Skeletal muscle cell (primary cell): ENCODE measurements at places on chromosomes 6 and 20.

DNA sequence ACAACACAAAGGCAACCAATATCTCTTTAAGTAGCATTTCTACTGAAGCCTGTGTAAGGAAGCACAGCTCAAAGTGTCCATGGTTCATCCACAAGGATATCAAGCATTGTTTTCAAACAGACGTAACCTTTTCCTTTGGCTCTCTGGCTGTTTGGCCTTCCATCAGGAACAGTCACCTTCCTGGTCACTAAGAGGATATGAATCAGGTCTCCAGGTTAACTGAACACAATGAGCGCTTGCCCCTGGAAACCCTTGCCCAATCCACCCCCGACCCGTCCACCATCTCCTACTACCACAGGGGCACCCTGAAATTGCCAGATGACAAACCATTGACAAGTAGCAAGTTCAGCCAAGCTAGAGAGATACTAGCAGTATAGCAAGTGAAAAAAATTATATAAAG lies 114.4 kb upstream of the COL21A1 start:
- no peak for DNase-seq

- DNase-seq = peak; percentile 40
These were observed 142.5 kb upstream of the FERMT1 start for GRCh38 chr20:6265204-6265904.

GRCh38 chr6:167000759-167001158 lies 1.6 kb downstream of the CEP43 start:
- DNase-seq = no peak

DNA sequence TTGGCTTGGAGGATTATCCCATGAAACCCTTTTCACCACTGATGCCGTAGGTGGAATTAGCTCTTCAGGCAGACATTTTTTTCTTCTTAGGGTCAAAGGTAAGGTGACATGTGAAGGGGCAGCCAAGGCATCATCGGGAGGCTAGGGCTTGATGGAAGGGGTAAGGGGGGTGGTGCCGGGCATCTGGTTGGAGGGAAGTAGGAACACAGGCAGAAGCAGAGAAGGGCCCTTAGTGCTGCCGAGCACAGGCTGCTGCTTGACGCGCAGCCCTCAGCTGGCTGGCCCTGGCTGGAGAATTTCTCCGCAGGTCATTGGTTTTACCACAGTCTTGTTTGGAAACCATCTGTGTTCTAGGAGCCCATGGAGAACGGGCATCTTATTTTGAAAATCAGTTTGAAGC lies 54.7 kb downstream of the TRAF3IP2 start:
- DNase-seq = no peak

GRCh38 chr6:167717455-167717854 lies 109.3 kb upstream of the AFDN start:
- DNase-seq = no peak

- no peak for DNase-seq
These were observed 142.9 kb upstream of the RNF217 start for GRCh38 chr6:124819346-124819745.

- DNase-seq = no peak
These were observed 5.0 kb upstream of the DSE start for GRCh38 chr6:116365743-116366142.

DNA sequence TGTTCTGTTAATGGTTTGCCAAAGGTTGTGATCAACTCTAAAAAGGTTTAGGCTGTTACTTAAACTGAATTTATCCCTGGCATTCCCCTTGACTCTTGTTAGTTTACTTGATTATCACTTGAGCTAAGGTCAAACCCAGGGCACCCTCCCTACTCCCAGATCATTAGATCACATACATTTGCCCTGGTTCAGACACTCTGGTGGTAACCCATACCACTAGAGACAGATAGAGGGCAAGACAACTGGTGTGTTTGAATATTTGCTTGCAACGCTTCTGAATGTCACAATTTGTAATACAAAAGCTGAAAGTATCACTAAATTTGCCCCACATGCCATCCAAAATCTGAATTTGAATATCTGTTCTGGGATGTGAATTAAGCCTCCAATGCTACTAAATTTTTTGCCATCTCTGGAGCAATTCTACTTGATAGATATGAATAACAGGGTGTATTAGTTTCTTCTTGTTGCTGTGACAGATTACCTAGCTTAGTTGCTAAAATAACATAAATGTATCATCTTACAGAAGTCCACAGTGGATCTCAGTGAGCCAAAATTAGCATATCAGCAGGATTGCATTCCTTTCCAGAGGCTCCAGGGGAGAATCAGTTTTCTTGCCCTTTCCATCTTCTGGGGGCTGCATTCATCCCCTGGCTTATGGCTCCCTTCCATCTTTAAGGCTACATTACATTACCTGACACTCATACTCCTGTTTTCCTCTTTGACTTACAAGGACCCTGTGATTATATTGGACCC lies 45.4 kb downstream of the FIG4 start:
- DNase-seq = no peak

DNA sequence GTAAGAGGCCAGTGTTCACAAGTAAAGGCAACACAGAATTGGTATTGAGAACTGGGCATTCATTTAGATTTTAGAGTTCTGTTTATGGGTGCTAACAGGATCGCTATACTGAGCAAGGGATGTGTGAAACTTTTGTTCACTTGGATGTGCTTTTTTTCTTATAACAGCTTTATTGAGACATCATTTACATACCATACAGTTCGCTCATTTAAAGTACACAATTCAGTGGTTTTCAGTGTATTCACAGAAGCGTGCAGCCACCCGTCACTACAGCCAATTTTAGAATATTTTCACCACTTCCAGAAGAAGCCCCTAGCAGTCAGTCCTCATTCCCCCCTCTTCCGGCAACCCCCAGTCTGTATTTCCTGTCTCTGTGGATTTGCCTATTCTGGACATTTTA lies 48.7 kb downstream of the GFRA4 start:
- no peak for DNase-seq

DNA sequence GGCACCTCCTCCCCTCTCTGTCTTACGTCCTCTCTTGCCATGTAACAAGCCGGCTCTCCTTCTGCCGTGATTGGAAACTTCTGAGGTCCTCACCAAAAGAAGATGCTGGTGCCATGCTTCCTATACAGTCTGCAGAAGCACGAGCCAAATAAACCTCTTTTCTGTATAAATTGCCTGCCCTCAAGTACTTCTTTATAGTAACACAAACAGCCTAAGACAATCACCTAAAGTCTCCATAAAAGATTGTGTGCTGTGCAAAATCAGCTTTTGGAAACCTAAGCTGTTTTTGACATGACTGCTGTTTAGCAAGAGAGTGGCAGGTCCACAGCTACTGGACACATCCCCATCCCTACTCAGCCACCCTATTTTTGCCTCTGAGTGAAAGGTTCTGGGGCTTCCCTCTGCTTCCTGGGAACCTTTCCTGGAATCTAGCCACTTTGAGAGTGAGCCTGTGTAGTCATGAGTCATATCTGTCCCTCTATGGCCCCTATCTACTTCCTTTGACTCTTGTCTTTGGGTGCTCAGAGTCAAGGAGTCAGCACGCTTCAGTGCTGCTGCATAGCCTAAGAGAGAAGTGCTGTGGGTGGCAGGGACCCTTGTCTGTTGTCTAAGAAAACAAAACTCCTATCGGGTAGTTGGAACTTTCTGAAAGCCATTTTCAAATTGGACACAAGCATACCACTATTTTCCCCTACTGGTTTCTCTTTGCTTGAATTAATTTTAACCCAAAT lies 110.0 kb downstream of the PPP1R14C start:
- DNase-seq = no peak

DNA sequence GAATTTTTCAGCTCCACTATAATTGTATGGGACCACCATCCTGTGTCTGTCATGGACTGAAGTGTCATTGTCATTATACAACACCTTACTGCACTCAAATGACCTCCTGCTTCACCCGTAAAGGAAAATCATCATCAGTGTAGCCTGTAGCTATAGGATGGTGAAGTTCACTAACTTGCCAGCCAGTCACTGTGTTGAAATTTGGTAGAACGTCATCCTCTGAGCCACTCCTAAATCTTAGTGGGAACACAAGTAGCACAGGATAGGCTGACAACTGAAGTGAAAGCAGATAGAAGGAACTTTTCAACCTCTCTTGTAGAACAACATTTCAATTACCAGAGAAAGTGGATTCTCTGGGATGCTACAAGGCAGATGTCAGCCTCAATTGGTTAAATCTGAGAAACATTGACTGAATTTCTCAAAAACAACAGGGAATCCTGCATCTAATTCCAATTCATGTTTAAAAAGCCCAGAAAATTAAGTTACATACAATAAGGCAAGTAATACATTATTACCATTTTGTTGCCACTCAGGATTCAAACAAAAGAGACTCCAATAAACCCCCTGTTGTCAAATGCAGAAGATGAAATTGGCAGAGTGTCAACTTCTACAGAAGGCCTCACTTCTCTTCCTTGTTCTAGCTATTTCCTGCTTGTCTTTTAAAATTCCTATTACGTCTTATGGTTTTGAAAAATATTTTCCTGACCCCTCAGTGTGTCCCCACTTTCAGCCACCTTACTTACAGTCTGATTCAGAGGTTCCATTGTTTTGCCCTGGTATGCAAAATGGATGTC lies 647.9 kb upstream of the AGPAT4 start:
- DNase-seq = no peak

GRCh38 chr20:21548390-21549035 lies 34.6 kb upstream of the NKX2-2 start:
- no peak for DNase-seq

GRCh38 chr20:20953738-20954618 lies 152.2 kb downstream of the LINC00237 start:
- no peak for DNase-seq

GRCh38 chr6:168037242-168037641 lies 39.8 kb downstream of the KIF25 start:
- DNase-seq = no peak

- DNase-seq = no peak
These were observed 55.1 kb downstream of the KCNQ5 start for GRCh38 chr6:72676995-72677394.

GRCh38 chr6:25192590-25193459 lies 86.3 kb upstream of the CARMIL1 start:
- peak; percentile 94 for DNase-seq

- no peak for DNase-seq
These were observed 97.7 kb downstream of the LY86 start for GRCh38 chr6:6686176-6686575.

- no peak for DNase-seq
These were observed 19.3 kb downstream of the RBCK1 start for GRCh38 chr20:427401-427800.

DNA sequence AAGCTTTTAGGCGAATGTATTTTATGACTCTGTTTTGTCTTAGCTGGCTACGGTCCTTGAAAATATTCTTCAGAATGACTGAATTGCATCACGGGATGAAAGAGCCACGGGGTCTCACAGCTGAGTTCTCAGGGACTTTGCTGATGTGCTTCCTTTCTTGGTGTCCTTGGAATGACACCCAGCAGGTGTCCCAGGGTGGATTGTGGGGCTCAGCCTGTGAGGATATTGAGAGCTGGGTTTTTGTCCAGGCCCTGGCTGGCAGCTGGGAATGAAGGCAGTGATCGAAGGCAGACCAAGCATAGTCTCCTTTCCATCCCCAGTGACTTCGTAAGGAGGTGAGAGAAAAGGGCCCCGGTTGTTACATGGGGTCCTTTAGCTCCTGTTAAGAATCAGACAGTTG lies 18.8 kb upstream of the MAPK13 start:
- no peak for DNase-seq

- no peak for DNase-seq
These were observed 97.5 kb downstream of the FAM120B start for GRCh38 chr6:170404036-170404435.

GRCh38 chr6:100232781-100233573 lies 231.7 kb downstream of the SIM1 start:
- DNase-seq = no peak

DNA sequence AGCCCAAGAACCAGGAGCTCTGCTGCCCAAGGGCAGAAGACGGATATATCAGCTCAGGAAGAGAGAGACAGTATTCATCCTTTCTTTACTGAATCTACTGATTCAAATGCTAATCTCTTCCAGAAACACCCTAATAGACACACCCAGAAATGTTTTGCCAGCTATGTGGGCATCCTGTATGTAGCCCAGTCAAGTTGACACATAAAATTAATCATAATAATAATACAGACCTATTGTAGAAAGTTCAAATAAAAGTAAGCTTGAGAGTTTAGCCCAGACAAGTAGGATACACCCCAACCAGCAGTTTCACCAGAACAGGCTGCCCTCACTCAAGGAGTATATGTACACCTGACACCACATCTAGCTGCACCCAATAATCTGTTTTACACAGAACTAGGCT lies 73.9 kb upstream of the VGLL2 start:
- DNase-seq = no peak

DNA sequence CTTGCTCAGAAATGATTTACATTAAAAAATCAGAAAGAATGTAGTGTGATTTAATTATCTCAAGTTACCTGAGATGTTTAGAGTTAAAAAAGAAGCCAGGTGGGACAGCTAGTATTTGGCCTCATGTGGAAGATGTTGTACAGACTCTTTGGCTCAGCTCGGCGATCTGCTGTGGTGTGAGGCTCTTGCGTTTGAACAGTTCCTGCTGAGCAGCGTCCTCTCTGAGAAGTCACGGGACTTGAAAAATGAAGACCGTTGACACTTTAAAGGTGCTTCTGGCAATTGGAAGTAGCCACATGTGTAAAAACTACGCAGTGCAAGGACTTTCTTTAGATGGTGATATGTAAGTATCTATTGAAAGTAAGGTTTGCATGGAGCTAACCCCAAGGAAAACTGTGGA lies 169.0 kb downstream of the BACH2 start:
- DNase-seq = no peak

- peak; percentile 34 for DNase-seq
These were observed 119.4 kb downstream of the NCOA3 start for GRCh38 chr20:47620808-47621805.

GRCh38 chr6:144335914-144336313 lies 50.8 kb downstream of the UTRN start:
- DNase-seq = no peak
